Activated effector memory CD4-positive, alpha-beta T cell treated with Interleukin-2 at 50 U/mL for 16 hours (primary cell): ENCODE measurements at places on chromosomes 4 and X.

GRCh38 chr4:109718759-109719158, 11.1 kb downstream of the PLA2G12A start:
- no peak for DNase-seq

- DNase-seq = no peak
Measured at GRCh38 chrX:65635822-65636221, 31.6 kb upstream of the MSN start.

- no peak for DNase-seq
Measured at GRCh38 chr4:47155919-47156318, 124.6 kb downstream of the GABRB1 start.

DNA sequence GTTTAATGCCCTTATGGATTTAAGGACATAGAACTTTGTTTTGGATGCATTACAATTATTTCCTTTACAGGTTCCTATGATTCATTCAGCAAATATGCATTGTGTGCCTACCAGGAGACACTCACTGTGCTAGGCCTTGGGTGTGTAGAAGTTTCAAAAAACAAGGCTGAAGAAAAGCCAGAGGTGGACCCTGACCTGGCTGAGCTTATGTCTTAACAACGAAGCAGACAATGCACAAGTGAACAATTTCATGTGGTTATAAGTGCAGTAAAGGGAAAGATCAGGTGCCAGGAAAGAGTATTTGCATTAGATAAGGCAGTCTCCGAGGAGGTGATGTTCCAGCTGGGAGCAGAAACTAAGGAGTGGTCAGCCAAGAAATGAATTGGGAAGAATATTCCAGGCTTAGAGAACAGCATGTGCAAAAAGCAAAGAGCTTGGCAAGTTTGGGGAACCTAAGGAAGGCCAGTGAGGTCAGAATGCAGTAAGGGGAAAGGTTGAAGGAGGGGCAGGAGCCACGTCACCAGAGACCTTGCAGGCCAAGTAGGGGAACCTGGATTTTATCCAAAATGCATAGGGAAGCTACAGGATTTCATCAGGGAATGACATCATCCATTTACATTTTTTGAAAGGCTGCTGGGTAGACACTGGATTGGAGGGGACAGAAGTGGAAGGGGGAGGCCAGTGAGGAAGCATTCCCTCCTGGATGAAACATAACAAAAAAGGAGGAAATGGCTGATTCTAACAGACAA, 193.6 kb downstream of the SOWAHB start:
- DNase-seq = no peak

DNA sequence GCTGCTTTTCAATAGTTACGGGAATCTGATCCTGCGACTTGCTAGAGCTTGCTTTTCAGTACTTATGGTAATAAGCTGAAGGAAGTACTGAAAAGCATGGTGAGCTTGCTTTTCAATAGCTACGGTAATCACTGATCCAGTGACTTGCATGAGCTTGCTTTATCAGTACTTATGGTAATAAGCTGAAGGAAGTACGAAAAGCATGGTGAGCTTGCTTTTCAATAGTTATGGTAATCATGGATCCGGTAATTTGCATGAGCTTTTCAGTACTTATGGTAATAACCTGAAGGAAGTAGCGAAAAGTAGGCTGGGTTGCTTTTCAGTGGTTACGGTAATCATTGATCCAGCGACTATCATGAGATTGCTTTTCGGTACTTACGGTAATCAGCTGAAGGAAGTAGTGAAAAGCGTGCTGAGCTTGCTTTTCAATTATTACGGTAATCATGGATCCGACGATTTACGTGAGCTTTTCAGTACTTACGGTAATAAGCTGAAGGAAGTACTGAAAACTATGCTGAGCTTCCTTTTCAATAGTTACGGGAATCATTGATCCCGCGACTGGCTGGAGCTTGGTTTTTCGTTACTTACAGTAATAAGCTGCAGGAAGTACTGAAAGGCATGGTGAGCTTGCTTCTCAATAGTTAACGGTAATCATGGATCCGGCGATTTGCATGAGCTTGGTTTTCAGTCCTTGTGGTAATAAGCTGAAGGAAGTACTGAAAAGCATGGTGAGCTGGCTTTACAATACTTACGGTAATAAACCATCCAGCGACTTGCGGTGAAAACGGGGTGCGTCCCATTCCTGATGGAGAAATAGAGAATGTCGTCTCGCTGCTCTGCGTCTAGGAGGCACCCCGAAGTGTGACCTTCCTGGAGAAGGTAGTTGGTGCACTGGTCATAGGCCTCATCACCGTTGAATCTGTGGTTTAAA, 6.5 kb downstream of the CRLF2 start:
- DNase-seq = peak; percentile 30

- DNase-seq = no peak
Measured at GRCh38 chrX:65647801-65648200, 19.7 kb upstream of the MSN start.

- no peak for DNase-seq
Measured at GRCh38 chrX:120022763-120023162, 54.7 kb downstream of the RHOXF2B start.
